Panc1 (cell line): ENCODE measurements at places on chromosomes 1 and 21. TPM values are rescaled to one million over a fixed set of nuclear protein-coding genes. Genes with fewer than 3 reads are reported as not detected.

- DNase-seq = no peak
These were observed 23.1 kb upstream of the ABL2 start for GRCh38 chr1:179252606-179253005.

DNA sequence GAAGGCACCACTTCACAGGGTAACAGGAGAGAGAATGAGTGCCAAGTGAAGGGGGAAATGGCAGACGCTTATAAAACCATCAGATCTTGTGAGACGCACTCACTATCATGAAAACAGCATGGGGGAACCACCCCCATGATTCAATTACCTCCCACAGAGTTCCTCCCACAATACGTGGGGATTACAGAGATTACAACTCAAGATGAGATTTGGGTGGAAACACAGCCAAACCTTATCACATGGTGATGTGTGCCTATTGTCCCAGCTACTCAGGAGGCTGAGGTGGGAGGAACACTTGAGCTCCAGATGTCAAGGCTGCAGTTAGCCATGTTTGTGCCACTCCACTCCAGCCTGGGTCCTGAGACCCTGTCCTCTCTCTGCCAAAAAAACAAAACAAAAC, 56.0 kb upstream of the DSCAM start:
- no peak for DNase-seq

DNA sequence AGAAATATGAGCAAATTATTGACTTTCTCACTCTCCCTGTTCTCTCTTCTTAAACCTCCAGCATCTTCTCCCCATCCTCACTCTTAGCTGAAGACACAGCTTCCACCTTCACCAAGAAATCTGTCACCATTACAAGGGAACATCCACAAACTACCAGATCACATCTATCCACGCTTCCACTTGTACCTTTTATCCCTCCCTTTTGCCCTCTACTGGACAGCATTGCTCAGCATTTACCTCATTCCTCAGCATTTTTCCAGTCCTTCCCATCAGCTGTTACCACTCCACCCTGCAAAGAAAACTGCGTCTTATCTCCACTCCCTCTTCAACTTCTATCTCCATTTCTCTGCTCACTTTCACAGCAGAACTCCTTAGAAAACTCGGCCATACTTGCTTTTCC, 42.6 kb downstream of the KCNJ6 start:
- DNase-seq = no peak

The RGS13 gene
- total RNA-seq = not detected

The CELA2A gene
- total RNA-seq = 0.72 TPM

DNA sequence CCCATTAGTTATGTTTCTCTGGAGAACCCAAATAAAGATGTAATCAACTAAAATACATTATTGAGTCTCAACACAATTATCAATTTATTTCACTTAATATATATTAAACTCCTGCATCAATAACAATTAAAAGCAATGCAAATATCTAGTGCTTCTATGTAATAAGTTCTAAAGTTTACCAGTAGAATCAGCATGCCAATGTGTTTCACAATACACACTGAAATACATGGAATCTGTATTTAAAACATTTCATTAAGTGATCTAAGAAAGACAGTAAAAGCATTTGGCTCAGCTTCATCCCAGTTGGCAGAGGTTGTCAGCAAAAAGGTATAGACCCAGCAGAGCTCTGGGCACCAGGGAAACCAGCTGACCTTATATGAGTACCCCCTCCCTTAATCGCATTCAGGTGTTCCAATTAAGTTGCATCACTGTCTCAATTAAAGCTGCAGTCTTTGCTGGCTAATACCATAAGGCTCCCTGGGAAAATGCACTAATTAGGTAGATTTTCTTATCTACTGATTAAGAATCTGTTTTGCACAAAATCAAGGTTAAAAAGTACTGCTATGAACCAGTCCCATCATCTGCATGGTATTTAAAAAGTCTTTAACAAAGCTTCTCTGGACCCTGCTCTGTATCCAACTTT, 63.1 kb downstream of the NIBAN1 start:
- no peak for DNase-seq

DNA sequence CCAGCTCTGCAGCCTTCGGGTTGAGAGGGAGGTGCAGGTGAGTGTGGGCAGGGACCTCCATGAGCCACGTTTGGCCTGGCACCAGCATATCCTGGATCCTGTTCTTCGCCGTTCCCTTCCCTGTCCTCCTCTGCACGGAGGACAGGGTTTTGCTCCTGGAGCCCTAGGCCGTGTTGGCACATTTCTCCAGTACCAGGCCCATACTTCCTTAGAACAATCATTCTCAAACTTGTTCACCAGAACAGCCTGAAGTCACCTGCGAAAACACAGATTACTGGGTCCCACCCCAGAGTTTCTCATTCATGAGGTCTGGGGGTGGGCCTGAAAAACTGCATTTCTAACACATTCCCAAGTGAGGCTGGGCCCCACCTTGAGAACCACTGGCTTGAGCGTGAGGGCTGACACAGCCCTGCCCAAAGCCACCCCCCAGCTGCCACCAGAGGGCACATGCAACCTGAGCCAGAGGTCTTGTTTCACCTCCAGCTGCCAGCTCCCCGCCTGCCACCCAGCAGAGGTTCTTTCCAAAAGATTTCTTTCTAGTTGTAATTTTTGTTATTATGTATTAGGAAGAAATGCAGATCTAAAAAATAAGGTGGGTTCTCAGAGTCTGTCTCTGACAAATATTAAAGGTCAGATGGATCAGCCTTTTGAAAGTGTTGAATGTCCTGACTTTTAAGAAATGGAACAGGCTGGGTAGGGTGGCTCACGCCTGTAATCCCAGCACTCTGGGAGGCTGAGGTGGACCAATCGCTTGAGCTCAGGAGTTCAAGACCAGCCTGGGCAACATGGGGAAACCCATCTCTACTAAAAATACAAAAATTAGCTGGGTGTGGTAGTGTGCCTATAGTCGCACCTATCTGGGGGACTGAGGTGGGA, 39.6 kb upstream of the LDLRAP1 start:
- peak; percentile 10 for DNase-seq

The SPATA1 gene
- 5.0 TPM for total RNA-seq
